Lower leg skin (tissue), 4 donors: ENCODE measurements at places on chromosomes 2 and 18.
A peak's percentile ranks its signal among the peaks of the same experiment; 100 is the strongest.

DNA sequence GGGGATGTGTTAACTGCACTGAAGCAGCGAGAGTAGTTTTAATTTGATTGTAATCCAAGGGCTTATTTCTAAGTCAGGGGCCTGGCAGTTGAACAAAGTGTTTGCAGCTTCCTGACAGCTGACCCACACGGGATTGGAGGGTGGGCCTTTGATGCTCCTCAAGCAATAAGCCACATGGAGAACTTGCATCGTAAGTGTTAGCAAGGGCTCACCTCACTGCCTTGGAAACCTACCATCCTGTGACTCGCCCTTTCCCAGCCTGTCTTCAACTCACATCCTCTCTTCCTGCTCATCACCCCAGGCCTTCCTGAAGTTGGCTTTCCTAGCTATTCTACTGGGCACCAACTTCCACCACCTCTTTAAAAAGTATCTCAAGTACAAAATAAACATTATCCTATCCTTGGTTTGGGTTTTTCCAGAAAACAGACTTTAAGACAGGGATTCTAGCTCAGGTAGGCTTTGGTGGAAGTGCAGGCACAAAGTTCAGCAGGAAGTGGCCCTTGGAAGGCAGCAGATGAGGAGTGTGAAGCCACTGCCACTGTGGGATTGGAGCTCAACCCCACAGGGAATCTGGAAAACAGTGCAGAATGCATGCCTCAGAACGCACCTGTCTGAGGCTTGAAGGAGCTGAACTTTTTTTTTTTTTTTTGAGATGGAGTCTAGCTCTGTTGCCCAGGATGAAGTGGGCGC, 31.6 kb downstream of the B3GNT2 start:
- no peak for DNase-seq

- no peak for DNase-seq
These were observed 1.5 kb upstream of the EVX2 start for GRCh38 chr2:176085120-176085788.

GRCh38 chr2:234326694-234327093, 170.2 kb downstream of the ARL4C start:
- no peak for DNase-seq

GRCh38 chr18:28332071-28332470, 155.1 kb upstream of the CDH2 start:
- no peak for DNase-seq

DNA sequence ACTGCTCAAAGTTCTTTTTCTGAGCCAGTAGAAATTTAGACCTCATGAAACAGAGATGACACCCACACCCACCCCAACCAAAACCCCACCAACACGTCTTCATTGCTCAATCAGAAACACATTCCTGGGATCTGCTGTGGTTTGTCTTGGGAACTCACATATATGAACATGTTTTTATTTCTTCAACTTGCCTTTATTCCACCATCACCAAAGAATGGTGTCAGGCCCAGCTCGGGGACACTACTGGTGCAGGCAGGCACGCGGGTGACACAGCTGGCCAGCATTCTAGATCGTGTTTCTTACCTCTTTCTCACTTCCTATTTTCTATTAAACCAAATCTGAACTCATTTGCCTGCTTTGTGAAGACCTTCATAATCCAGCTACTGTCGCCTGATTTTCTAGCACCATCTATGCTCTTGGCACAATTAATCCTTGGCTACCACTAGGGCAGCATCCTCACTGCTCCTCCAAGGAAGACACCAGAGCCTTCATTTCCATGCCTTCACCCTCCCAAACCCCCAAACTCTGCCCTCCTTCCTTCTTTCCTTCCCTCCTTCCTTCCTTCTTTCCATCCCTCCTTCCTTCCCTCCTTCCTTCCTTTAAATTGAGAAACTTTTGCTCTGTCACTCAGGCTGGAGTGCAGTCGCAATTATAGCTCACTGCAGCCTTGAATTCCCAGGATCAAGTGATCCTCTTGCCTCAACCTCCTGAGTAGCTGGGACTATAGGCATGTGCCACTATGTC, 157.1 kb downstream of the BCL2 start:
- peak; percentile 39 for DNase-seq
